Hematopoietic multipotent progenitor cell treated with erythropoietin and hydrocortisone succinate and interleukin-3 and kit ligand, for 6 days (in vitro differentiated cells): ENCODE measurements at places on chromosomes 1 and 21.

- no peak for DNase-seq
Observed at GRCh38 chr1:224745394-224745793, 129.3 kb downstream of the CNIH3 start.

- DNase-seq: no peak
Observed at GRCh38 chr1:70364439-70364838, 9.9 kb upstream of the ANKRD13C start.

DNA sequence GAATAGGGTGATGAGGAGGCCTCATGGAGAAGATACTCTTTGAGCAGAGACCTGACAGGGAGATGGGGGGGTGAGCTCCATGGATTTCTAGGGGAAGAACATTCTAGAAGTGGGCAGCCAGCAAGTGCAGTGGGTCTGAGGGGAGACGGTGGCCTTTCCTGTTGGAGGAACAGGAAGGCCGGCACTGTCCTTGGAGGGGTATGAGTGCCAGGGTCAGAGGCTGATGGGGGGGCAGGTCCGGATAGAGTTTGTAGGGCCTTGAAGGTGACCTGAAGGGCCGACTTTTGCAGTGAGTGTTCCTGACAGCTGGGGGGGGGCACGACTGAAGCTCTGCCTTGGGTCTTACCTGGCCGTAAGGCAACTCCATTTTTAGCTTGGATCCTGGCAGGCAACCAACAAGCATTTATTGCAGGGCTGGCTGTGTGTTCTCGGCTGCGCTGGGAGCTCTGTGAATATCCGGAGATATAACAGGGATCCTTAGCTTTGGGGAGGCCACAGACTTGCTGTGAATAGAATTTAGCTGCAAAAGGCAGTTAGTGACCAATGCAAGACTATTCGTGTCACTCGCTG is 130.6 kb downstream of the MRPS6 start:
- DNase-seq: no peak

- DNase-seq: no peak
Observed at GRCh38 chr1:112704391-112704933, 2.5 kb downstream of the RHOC start.

DNA sequence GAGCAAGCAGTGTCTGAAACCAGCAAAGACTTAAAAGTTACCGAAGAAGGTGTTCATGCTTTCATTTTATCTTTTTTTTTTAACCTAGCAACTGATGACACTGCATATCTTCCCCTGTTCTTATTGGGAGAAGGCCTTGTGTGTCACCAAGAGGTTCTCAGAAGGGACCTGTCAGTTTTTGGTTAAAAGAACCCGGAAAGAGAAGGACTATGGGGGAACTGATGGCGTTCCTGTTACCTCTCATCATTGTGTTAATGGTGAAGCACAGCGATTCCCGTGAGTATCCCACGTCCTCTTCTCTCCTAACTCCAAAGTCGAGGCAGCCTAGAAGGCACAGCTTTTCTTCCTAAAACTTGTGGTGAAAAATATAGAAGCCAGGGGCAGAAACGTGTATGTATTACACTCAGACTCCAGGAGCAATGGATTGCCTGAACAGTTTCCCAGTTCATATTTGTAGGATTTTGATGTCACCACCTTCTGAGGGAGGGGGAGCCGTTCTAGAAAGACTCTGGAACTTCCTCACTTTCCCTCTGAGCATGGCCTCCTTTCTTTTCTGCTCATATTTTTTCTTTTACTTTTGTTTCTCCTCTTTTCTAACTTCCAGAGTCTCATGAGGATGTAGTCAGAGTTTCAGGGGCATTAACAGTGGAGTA is at the start of gene MR1:
Gene MR1, plus strand, starts transcription at position 185 of the 653 bp plus-strand sequence. Its CDS starts 25 bp downstream, at position 210.
- DNase-seq: peak; percentile 97

- no peak for DNase-seq
Observed at GRCh38 chr1:223512057-223512456, 118.8 kb downstream of the CCDC185 start.

GRCh38 chr1:243549791-243550190 is 293.9 kb downstream of the SDCCAG8 start:
- no peak for DNase-seq

- DNase-seq: peak; percentile 89
Observed at GRCh38 chr1:200139661-200140250, 112.2 kb downstream of the NR5A2 start.

- no peak for DNase-seq
Observed at GRCh38 chr1:238474263-238474662, 583.5 kb upstream of the ZP4 start.

- no peak for DNase-seq
Observed at GRCh38 chr1:52658795-52659194, 25.8 kb downstream of the SHISAL2A start.
